Type B pancreatic cell (in vitro differentiated cells): ENCODE measurements at places on chromosomes 4 and X. TPM values are rescaled to one million over a fixed set of nuclear protein-coding genes. Genes with fewer than 3 reads are reported as not detected.

DNA sequence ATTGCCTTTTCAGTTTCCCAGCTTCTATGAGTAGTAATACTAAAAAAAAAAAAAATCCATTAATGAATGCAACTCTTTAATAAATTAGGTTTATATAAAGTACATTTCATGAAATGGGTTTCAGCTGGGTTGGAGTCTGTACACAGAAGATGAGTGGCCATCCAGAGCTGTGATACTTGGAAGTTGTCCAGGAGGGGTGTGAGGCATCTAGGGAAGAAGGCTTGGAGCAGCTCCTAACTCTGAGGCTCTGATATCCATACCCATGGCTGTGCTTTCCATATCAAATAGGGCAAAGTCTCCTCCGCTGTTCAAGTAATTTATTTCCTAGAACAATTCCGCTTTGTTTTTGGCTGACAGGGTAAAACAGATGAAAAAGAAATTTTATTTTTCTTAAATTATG is 423.3 kb upstream of the TENM3 start:
- peaks cover 30% of the 10 kb centered on the region for H3K4me1 ChIP-seq
- peaks cover 3% of the 10 kb centered on the region for H3K27me3 ChIP-seq
- H3K4me3 ChIP-seq: no peak overlapping the region
- H3K36me3 ChIP-seq: peaks cover 3% of the 10 kb centered on the region
- DNase-seq: no peak

DNA sequence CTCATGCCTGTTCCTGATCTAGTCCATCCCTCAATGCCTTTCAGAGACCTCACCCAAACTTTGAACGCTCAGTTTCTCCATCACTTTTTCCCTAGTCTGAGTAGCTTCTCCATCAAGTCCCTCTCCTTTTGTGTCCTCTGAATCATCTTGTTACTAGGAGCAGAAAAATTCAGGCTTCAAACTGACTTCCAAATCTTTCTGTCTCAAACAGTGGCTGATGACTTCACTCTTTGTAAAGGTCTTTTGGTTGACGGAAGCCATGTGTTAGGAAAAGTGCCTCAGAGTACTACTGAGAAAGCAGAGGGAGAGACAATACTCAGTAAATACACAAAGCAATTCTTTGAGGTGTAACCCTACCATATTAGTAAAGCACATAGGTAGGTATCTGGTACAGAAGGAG is 65.7 kb upstream of the CAMK2D start:
- no peak overlapping the region for H3K27ac ChIP-seq
- H3K27me3 ChIP-seq: no peaks in the 10 kb centered on the region
- no peaks in the 10 kb centered on the region for H3K36me3 ChIP-seq
- peaks cover 14% of the 10 kb centered on the region for H3K4me1 ChIP-seq
- no peak for DNase-seq

GRCh38 chr4:152633118-152633517 is 46.7 kb downstream of the TMEM154 start:
- no peak for DNase-seq
- no peaks in the 10 kb centered on the region for H3K36me3 ChIP-seq
- peak overlapping the region; percentile 48 for H3K27ac ChIP-seq
- peaks cover 3% of the 10 kb centered on the region for H3K4me1 ChIP-seq

GRCh38 chr4:36394352-36394903 is 113.0 kb downstream of the DTHD1 start:
- H3K36me3 ChIP-seq: no peaks in the 10 kb centered on the region
- H3K27ac ChIP-seq: no peak overlapping the region
- DNase-seq: no peak
- H3K4me3 ChIP-seq: no peak overlapping the region
- peaks cover 5% of the 10 kb centered on the region for H3K4me1 ChIP-seq

DNA sequence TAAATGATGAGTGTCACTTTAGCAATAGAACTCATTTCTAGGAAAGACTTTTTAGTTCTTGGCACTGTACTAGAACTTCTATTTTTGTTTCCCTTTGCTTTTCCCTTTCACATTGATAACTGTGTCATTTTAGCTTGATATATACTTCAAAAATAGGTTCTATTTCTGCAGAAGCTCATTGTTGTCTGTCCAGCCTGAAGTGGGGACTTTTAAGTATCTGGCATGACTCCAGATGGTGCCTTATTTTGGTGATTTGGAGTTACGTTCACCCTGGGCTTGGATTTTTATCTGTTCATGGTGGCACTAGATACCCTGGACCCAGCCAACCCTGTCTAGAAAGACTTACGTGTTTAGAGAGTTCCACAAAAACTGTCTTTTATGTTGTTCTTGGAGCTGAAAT is 3.4 kb downstream of the ABHD18 start:
- no peaks in the 10 kb centered on the region for H3K36me3 ChIP-seq
- H3K4me3 ChIP-seq: no peak overlapping the region
- H3K27ac ChIP-seq: peak overlapping the region; percentile 18
- DNase-seq: no peak
- H3K4me1 ChIP-seq: peaks cover 6% of the 10 kb centered on the region

The PHEX gene
- 1.6 and 5.7 TPM in 2 replicates for total RNA-seq

GRCh38 chrX:149630681-149631233 is 835 bp downstream of the TMEM185A start:
- peaks cover 3% of the 10 kb centered on the region for H3K27me3 ChIP-seq
- H3K4me3 ChIP-seq: peak overlapping the region; percentile 94
- DNase-seq: no peak
- H3K4me1 ChIP-seq: peaks cover 11% of the 10 kb centered on the region

The SUPT20HL2 gene
- not detected in 2 replicates for total RNA-seq

DNA sequence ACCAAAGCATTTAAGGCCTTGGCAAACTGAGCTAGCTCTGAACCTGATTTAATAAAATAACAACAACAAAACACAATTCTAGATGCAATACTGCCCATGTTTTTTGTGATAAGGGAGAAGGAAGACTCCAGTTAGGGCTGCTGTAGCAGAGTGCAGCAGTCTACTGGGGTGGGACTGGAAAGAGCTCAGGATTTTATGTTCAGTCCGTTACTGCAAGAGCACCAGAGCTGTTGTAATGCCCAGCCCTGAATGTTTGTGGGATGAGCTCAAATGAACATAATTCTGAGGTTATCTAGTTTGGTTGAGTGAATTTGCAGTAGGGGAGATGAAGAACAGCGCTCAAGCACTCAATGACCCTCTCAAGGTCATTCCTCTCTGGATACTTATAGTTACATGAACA is 743.8 kb downstream of the FAT4 start:
- no peaks in the 10 kb centered on the region for H3K27me3 ChIP-seq
- H3K36me3 ChIP-seq: no peaks in the 10 kb centered on the region

The CLDN34 gene
- total RNA-seq: 0.86 TPM in 1 of 2 replicates, not detected in the other

- H3K36me3 ChIP-seq: no peaks in the 10 kb centered on the region
- no peak for DNase-seq
- no peak overlapping the region for H3K4me3 ChIP-seq
- H3K27me3 ChIP-seq: no peaks in the 10 kb centered on the region
- H3K4me1 ChIP-seq: no peaks in the 10 kb centered on the region
- no peak overlapping the region for H3K27ac ChIP-seq
These were observed 492.3 kb downstream of the MAGEE1 start for GRCh38 chrX:76919761-76920160.

- no peaks in the 10 kb centered on the region for H3K36me3 ChIP-seq
- no peak overlapping the region for H3K27ac ChIP-seq
- DNase-seq: no peak
- H3K27me3 ChIP-seq: no peaks in the 10 kb centered on the region
- H3K4me1 ChIP-seq: no peaks in the 10 kb centered on the region
- no peak overlapping the region for H3K4me3 ChIP-seq
These were observed 237.7 kb upstream of the TLL1 start for GRCh38 chr4:165635381-165635780.
